NB4 (cell line): ENCODE measurements at places on chromosomes 12 and 14.

- no peak for DNase-seq
Observed at GRCh38 chr14:96634896-96635295, 132.7 kb downstream of the PAPOLA start.

GRCh38 chr12:10900530-10900929 lies 8.8 kb downstream of the TAS2R13 start:
- DNase-seq: no peak

DNA sequence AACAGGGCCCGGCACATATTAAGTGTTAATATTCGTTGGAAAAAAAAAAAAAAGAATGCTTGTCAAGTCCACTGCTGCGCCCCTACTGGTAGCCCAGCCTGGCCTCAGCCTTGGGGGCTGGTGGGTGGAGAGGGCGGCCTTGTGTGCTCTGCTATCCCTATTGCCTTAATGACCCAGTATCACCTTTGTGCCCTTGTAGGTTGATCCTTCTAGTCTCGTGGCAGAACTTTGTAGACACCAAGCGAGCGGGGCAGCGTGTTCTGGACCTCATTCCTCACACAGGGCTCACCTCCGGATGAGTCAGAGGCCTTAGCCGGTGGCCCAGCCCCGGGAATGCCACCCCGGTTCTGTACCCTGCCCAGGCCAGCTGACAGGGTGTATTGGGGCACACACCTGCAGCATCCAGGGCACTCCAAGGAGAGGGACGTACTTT lies 1.8 kb upstream of the RCOR1 start:
- peak; percentile 45 for DNase-seq

- no peak for DNase-seq
Observed at GRCh38 chr14:88281447-88281846, 41.6 kb downstream of the KCNK10 start.

DNA sequence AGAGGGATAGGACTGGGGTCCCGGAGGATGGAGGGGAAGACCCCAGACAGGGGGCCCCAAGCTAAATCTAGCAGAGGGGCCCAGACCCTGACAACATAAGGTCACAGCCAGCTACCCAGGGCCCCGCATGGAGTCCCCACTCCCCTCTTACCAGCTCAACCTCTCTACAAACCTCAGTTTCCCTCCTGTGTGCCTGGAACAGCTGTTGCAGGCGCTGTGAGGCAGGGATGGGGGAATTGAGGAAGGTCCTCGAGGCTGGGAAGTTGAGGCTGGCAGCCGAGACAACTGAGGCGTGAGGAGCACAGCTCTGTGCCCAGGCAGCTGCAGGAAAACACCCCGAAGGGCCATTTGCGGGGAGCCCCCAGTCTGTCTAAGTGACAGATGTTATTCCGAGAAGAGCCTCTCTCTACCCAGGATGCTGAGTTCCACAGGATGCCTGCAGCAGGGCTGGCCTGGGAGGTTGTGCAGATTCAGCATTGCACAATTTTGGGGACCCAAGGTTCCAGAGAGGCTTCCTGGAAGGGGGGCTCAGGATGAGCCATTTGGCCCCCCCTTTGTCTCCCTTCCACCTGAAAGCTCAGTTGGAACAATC lies 42.7 kb upstream of the NCOR2 start:
- DNase-seq: no peak

DNA sequence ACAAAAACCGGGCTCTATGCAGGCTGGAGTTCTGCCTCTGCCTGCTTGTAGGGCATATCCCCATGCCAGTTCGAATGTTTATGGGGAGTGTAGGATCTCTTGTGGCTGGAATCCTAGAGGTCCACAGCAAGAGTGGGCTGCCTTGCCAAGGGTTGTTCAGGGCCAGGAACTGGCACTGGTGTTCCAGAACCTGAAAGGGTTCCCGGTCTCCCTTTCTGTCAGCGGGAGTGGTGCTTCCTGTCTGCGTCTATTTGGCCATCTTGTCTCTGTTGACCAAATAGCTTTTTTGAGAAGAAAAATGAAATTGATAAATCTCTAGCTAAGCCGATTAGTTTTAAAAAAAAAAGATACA lies 17.8 kb downstream of the OLR1 start:
- no peak for DNase-seq

- no peak for DNase-seq
Observed at GRCh38 chr12:112151766-112152541, 26.6 kb downstream of the TRAFD1 start.

DNA sequence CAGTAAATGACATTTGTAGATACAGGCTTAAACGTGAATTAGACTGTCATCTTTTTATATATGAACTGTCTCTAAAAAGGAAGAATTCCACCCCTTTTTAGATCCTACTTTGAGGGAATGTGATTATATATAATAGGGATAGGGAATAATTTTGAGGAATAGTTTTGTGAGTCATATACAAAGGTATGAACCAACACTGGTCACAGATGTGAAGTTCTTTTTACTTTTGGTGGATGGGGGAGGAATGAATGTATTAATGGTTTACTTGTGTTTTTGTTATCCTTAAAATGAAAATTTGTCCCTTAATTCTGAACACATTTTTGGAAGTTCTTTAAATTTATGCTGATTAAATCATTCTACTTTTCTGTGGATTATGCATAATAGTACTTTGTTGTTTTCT lies 30.4 kb downstream of the FRS2 start:
- no peak for DNase-seq

- no peak for DNase-seq
Observed at GRCh38 chr12:67854351-67854750, 134.9 kb upstream of the IFNG-AS1 start.

- DNase-seq: no peak
Observed at GRCh38 chr12:95322326-95322725, 104.7 kb downstream of the VEZT start.

- no peak for DNase-seq
Observed at GRCh38 chr14:98470663-98471062, 801.3 kb downstream of the BCL11B start.

GRCh38 chr12:106126441-106127337 lies 12.1 kb downstream of the NUAK1 start:
- no peak for DNase-seq

- no peak for DNase-seq
Observed at GRCh38 chr12:27453421-27453820, 6.9 kb downstream of the SMCO2 start.

GRCh38 chr12:10115311-10115710 lies 14.7 kb downstream of the CLEC7A start:
- no peak for DNase-seq
